ENCODE measurements at places on chromosomes 1 and 21.

GRCh38 chr1:66388913-66389312 lies 145.0 kb upstream of the SGIP1 start:
- no peak for DNase-seq

GRCh38 chr21:26800970-26801431 lies 44.2 kb downstream of the ADAMTS1 start:
- no peak for DNase-seq

DNA sequence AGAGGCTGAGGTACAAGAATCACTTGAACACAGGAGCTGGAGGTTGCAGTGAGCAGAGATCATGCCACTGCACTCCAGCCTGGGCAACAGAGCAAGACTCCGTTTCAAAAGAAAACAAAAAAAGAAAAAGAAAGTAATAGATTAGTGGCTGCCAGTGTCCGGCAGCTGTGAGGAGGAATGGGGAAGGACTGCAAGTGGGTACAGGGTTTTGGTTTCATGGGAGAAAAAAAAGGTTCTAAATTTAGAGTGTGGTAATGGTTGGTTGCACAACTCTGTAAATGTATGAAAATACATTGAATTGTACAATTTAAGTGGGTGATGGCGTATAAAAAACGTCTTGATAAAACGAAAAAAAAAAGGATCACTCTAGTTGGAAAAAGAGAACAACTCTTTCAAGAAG lies 6.7 kb downstream of the TAF1A start:
- DNase-seq, result no peak

- no peak for DNase-seq
These were observed at the start of gene NLRP3 for GRCh38 chr1:247415423-247416361. Gene NLRP3 (plus strand): TSS chr1:247416173. CDS start chr1:247418801, 2,628 bp downstream.
